ENCODE measurements at places on chromosomes 6 and 20.
A peak's percentile ranks its signal among the peaks of the same experiment; 100 is the strongest.

GRCh38 chr6:133966654-133967329, 13.8 kb downstream of the TBPL1 start:
- no peak for DNase-seq

DNA sequence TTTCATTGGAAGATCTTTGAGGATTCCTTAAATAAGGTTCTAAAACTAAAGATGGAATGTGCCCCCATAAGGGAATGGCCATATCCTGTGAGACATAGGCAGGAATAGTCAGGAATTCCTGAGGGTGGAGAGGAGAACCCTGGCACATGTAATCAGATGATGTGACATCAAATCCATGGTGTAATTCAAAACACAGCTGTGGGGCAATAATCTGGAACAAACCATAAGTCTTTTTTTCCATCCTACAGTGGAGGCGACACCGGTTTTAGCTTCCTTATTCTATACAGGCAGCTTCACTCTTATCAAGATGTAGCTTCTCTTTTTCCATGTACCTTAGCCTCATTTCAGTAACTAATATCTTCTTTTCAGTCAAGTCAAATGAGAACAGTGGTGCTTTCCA, 133.6 kb upstream of the CITED2 start:
- no peak for DNase-seq

GRCh38 chr6:5334341-5334740, 73.0 kb downstream of the FARS2 start:
- no peak for DNase-seq

DNA sequence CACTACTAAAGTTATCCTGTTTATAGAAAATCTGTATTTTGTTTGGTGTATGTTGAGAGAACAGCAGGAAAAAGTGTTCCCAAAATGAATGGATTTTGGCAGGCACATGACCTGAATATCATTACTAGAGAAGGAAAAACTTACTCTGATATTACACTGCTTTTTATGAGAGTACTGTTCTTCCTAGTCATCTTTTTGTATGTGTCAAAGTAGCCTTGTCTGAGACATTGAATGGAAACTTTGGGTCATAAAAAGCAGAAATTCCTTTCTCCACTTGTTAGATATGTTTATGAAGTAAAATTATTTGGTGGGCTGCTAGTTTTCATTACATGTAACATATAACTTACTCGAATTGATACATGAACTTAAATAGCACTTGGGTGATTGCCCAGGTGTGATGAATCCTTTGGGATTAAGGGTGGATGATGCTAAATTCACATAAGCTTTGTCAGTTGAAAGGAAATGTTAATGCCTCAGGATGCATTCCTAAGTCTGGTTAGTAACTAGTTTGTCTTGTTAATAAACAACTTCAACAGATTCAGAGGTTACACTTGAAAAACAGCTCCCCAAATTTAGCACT, 206.7 kb downstream of the CENPW start:
- DNase-seq, result no peak

DNA sequence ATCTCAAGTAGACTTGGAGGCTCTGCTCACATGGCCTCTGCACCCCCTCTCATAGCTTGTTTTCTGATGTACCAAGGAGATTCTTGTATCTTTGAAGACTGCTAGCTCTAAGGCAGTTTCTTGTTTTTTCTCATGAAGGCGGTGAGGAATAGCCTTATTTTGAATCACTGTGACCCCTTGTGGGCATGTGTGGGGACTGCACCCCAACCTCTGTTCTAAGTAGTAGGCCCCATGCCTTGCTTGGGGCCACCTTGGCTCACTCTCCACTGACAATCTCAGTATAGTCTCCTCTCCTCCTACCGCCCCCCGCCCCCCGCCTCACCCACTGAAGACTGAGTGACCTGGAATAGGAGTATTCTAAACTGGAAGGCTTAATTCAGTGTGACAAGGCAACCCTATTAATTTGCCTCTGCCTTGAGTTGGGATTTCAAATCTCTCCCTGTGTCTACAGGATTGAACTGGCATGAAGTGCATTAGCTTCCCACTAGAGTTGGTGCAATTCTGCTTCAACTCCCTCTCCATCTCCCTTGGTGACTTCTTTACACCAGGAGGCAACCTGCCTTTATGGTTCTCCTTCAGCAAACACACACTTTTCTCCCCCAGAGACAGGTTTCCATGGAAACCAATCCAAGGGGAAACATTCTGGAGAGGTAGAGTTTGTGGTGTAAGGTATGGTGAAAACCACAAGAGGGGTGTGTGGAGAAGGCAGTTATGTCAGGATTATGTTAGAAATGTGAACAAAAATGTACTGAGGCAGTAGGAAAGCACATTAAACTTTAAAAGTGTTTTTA, 75.4 kb upstream of the ECI2 start:
- DNase-seq, result peak; percentile 16

- no peak for DNase-seq
Observed at GRCh38 chr6:158249340-158249836, 62.9 kb upstream of the TULP4 start.

GRCh38 chr6:43454290-43454695, 1.1 kb downstream of the DLK2 start:
- no peak for DNase-seq

- DNase-seq, result no peak
Observed at GRCh38 chr6:7425808-7426190, 36.2 kb downstream of the RIOK1 start.

DNA sequence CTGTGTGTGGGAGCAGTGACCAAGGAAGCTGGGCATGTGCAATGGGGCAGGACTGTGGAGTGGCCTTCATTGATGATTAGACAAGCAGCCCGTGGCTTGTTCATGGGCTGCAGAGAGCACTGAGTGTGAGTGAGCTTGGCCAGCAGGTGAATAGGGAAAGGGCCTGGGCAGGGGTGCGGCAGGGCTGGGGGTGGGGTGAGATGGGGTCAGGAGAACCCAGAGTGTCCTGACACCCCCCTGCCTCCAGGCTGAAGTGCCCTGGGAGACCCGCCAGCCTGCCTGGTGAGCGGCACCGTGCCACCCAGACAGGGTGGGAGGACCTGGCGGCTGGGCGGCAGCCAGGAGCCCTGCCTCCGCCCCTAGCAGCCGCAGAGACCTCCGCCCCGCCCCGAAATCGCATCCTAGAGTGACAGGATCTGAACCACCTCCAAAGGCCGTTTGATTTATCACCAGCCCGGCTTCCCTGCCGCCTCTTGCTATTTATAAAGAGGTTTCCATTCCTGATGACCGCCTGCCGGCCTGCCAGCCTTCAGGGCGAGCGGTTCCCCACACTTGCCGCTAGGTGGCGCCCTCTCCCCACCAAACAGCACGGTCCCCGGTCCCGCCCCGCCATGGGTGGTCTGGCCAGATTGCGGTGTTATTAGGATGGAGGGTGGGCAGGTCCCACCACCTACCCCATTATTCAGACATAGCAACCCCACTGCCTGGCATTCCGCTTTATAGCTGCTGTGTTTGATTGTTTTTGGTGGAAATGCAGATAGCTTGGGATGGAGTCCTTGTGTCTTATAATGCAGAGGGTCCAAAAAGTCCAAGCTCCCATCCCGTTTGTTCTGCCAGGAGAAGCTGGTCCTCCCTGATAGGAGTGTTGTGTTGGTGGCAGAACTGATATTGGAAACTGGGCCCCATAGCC, 3.5 kb downstream of the MYLK2 start:
- DNase-seq, result peak; percentile 47

DNA sequence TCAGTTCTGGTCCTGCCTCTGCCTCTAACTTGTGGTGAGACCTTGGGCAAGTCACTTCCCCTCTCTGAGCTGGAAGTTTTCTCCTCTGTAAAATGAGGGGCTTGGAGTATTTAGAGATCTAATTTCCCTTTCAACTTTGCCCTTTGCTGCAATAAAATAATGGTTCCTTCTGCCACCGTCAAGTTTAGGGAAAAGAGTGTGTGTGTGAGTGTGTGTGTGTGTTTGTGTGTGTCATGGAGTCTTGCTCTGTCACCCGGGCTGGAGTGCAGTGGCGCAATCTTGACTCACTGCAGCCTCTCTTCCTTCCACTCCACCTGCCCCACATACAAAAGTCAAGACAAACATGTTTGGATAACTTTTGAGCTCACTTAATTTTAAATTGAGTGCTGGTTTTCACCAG, 39.2 kb upstream of the PIM1 start:
- DNase-seq, result no peak

DNA sequence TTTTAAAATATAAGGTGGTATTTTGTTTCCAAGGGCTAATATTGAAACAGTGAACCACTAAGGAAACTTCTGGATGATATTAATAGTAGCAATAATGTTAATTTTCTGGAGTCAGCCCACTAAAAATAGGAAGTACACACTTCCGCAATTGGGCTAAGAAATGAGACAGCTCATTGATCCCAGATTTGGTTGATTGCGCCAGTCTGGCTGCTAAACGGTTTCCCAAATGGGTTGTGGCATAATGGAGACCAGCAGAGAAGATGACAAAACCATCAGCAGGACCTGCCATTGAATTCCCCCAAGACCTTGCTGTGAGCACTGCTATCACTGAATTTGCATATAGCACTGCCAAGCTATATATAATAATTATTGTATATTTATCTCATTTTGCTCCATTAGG, 71.2 kb upstream of the SGK1 start:
- DNase-seq, result no peak

DNA sequence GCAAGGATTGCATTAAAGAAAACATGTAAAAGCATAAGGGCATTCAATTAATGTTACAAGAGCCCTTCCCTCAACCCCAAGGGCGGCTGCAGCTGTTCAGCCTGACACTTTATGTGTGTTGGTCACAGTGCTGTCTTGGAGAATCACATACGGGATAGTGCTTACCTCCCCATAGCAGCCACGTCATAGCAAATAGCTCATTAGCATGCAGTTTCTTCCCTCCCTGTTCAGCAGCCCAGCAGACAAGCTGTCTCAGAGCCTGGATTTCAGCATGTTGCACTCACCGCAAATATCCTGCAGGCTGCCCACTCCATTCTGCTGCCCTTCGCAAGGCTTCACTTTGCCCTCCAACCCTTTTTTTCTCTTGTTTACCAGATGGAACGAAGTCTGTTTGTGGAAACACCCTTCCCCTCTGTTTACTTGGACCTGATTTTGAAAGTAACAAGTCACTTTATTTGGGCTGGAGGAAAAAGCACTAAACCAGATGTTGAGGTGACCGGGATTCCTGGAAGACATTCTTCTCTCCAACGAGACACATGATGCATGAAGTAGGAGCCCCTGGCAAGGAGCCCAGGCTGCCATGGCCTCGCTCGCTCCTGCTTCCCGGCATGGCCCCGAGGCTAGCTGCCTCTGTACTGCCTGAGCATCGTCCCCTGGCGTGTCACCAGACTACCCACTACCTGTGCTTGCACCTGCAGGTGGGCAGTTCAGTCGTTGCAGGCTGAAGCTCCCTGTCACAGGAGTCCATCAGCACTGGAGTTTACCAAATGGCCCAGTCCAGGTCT, 151.6 kb upstream of the GMDS start:
- no peak for DNase-seq

- peak; percentile 2 for DNase-seq
Observed at GRCh38 chr6:151675746-151676459, 131.6 kb upstream of the ESR1 start.

GRCh38 chr6:7152462-7152861, 44.7 kb downstream of the RREB1 start:
- DNase-seq, result no peak

DNA sequence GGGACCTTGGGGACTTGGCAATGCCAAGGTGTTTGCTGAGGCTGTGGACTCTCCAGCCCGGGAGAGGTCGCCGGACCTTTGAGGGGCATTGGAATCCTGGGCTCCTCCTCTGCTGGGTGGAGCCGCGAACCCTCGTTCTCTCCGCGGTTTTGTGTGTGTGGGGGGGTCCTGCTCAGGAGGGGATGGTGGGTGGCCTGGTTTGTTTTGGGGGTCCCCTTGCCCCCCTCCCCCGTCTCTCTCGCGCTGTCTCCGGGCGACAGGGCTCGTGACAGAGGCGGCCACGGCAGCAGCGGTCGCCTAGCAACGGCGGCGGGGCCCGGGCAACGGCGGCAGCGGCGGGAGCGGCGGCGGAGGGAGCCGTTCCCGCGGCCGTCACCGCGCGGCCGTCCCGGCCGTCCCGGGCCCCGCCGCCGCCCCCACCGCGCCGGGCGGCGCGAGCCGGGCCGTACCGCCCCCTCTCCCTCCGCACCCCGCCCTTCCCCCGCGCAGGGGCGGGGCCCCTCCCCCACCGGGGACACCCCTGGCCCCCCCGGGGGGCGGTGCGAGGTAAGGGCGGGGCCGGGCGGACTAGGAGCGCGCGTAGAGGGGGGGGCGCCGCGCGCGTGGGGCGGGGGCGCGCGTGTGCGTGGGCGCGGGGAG, 7.8 kb downstream of the SYNGAP1 start:
- peak; percentile 44 for DNase-seq

DNA sequence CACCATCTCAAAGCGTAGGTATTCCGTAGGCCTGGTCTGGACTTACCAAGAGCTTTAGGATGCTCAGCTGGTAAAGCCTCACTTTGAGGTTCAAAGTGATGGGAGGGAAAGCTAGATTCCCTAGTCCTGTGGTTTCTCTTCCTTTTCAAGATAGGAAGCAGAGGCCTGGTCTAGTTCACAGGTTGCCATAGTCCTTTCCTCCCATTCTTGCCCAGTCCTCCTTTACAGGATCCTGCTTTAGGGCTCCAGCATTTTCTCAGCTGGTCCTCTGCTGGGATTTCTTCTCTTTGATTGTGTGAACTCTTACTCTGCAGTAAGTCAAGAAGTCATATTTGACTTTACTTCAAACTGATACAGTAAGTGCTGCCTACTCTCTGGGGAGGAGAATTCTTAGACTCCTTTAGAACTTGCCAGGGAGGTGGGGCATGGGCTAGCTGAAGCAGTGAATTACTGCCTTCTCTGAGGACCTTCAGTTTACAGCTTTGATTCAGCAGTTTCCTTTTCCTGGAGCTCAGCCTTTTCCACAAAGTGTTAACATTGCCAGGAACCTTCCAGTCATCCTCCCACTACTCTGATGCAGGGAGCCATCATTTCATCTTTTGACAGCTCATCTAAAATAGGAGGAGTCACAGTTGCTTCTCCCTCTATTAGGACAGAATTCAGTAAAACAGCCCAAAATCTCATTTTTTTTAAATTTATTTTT, 42.8 kb upstream of the PLCG1 start:
- DNase-seq, result no peak

DNA sequence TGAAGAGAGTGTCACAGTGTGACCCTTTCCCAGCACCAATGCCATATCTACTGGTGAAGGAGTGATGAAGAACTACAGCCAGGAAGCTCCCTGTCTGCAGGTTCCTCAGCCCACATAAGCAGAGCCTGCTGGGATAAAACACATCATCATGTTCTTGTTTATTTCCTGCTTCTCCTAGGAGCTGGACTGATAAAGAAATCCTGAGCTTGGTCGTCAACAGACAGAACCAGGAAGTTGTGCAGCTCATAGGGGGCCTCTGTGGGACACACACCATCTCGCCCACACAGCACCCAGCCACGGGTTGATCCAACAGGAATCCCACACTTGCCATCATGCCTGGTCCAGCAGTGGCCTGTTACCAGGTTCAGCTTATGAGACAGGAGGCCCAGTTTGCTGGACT, 2.8 kb upstream of the CSTL1 start:
- DNase-seq, result no peak

GRCh38 chr6:120260636-120261035, 911.1 kb upstream of the MAN1A1 start:
- no peak for DNase-seq
